ENCODE measurements at places on chromosomes 5 and 9.

- no peak for DNase-seq
Measured at GRCh38 chr9:86714999-86715398, 232.3 kb downstream of the GAS1 start.

DNA sequence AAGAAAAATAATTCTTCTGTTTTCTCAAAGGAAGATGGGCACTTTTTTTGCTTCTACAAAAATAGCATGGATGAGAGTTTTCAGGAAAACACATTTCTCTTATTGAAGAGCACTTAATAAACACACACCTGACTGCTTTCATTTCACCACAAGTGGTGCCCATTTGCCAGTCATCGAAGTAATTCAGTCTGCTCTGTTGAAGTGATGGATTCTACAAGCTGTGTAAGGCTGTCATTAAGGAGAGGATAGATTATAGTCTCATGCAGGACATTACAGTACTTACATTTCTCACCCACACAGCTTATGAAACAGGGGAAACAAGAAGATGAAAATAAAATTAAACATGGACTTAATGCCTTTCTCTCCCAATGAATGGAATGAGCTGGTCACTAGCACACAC lies 165.2 kb downstream of the NR2F1-AS1 start:
- DNase-seq = no peak

DNA sequence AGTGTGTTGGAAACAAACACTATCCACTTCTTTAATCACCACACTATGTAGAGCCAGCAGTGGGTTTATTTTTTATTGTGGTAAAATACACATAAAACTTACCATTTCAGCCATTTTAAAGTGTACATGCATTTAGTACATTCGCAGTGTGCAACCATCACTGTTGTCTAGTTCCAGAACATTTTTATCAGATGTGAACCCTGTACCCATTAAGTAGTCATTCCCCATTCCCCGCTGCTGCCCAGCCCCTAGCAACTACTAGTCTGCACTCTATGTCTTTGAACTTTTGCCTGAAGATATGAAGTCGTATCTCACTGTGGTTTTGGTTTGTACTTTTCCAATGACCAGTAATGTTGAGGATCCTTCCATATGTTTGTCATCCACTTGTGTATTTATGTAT lies 30.2 kb upstream of the F2R start:
- DNase-seq = no peak

- no peak for DNase-seq
Measured at GRCh38 chr9:18238254-18238653, 235.7 kb upstream of the ADAMTSL1 start.

DNA sequence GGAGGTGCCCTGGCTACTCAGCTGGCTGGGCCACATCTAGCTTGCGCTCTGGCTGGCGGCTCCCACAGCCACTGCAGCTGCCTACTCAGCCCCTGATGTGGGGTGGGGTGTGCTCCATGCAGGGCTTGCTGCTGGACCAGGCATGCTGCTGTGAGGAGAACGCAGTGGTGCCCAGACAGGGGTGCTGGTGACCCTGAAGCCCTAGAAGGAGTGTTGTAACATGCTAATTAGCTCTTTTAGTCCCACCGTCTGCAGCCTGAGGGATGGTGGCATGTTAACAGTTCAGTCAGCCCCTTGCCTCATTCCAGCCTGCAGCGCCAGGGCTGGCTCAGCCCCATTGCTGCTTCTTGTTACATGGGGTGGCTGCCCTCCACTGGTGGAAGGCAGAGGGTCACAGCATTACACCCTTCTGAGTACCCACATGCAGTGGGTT lies 642.3 kb downstream of the DMRTA1 start:
- DNase-seq = no peak

- no peak for DNase-seq
Measured at GRCh38 chr9:76586390-76587314, 127.7 kb downstream of the GCNT1 start.

GRCh38 chr5:141441571-141442170 lies 11.4 kb downstream of the PCDHGA12 start:
- no peak for DNase-seq

- no peak for DNase-seq
Measured at GRCh38 chr5:148020257-148020988, 43.4 kb upstream of the SPINK5 start.

DNA sequence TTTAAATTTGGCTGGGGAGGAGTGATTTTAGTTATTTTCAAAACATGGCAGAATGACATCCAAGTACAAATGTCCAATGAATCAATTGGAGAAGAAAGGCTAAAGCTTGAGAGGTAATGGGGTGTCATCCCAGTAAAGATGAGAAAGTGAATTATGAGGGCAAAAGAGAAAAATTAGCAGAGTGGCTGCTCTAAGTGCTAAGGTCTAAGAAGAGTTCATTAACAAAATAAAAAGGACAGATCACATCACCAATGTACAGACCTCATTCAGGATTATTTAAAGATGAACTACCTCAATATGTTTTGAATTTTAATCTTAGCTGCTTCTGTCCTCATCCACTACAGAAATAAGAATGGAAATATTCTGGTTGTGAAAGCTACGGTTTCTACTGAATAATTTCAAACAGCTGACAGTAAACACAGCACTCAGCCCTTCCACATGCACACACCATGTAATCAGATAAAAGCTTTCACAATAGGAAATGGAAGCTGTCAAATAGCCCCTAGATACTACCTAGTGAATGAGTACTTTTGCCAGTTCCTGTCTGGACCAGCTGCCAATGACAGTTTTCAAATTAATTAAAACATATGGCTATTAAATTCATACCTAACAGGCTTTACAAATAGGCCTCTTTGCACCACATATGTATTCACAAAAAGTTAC lies 171.5 kb downstream of the SSBP2 start:
- DNase-seq = no peak

- no peak for DNase-seq
Measured at GRCh38 chr5:9895302-9895645, 265.1 kb upstream of the TAS2R1 start.

DNA sequence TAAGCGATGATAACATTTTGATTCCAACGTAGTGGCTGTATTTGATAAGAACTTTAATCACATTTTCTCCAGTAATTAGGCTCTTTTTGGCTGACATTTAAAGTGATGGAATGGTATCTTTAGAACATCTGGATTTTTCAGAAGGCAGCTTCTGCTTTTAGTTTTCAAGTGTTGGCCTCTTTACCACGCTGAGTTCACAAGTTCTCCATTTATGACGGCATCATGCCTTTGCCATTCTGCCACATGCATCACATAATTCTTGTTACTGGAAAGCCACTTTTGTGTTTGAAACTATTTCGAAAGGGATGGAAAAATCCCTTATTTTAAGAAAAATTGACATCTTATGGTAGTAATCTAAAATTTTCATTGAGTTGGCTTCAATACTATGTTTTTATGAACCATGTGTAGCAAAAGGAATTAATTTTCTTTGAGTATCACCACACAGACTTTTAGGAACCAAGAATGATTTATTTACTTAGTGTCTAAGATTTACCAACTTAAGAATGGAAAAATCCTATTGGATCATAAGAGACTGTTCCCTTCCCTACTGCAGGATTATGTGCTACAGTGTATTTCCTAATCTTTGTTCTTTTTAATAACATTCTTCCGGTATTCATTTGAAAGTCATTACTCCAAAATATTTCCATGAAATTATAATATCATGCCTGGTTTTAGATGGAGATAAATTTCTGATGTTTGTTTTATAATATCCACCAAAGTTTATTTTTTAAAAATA lies 344.2 kb downstream of the ADGRV1 start:
- DNase-seq = no peak

GRCh38 chr5:133943475-133943817 lies 25.0 kb downstream of the C5orf15 start:
- DNase-seq = no peak

- no peak for DNase-seq
Measured at GRCh38 chr5:55633574-55634208, 78.4 kb downstream of the SLC38A9 start.

- no peak for DNase-seq
Measured at GRCh38 chr5:36396640-36397039, 94.9 kb upstream of the RANBP3L start.

DNA sequence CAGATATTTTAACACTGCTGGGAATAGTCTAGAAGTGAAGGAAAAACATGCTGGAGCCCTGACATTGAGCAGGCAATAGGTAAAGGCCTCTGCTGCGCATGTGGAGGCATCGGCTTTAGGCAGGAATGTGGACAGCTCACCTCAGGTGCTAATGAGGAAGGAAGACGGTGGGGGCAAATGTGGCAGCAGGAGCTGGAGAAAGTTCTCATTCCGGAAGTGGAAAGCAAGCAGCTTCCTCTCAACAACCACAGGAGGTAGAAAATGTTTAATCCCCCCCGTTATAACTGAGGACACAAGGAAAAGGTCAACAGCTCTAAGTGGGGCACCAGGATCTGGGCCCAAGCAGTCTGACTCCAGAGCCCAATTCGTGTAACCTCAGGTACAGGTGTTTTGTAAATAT lies 7.6 kb upstream of the RPS14 start:
- no peak for DNase-seq

- no peak for DNase-seq
Measured at GRCh38 chr5:147507480-147508126, 2.3 kb downstream of the DPYSL3 start.

GRCh38 chr5:107873877-107874276 lies 203.1 kb upstream of the EFNA5 start:
- DNase-seq = no peak

DNA sequence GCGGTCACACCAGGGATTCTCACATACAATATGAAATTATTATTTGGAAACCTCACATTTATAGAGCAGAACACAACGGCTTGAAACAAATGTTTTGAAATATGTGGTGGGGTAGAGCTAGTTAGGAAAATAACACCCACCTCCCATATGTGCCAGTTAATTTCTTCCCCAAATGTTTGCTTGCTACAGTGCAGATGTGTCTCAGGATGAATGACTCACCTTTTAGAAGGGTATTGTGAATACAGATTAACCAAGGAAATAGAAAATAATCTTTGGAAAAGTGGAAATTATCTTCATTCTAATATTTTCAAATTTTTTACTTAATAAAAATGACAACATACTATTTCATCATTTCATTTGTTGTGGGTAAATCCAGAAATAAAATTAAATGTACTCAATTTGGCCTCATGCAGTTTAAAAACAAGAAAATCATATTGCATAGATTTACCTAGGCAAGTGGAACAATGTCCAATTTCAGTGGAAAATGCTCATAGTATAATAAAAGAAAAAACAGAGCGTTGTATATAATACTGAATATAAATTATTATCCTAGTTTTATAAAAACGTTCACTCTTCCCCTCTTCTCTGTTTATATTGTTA lies 39.3 kb upstream of the RICTOR start:
- DNase-seq = no peak

Data from activated T-helper 1 cell treated with Interleukin-2 at 50 U/mL for 16 hours (primary cell).